SJCRH30 (cell line): ENCODE measurements at places on chromosomes 3 and 15.

DNA sequence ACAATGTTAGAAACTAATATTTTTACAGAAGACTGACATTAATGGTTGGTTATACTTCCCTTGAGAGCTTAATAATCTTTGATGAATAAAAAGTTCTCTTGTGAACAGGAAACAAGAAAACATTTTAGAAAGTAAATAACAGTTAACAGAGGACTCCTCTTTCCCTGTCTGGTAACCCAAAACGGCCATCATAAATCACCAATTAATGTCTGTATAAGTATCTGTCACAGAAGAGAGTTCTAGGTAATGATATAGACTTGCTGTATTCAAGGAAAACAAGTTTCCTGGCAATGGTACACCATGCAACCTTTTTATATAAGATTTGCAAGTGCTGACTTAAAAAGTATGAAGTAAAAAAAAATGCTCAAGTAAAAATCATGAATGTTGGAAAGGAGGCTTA is 426.7 kb downstream of the SOX2 start:
- DNase-seq: no peak

GRCh38 chr3:79383402-79384012 is 384.3 kb downstream of the ROBO1 start:
- no peak for DNase-seq

DNA sequence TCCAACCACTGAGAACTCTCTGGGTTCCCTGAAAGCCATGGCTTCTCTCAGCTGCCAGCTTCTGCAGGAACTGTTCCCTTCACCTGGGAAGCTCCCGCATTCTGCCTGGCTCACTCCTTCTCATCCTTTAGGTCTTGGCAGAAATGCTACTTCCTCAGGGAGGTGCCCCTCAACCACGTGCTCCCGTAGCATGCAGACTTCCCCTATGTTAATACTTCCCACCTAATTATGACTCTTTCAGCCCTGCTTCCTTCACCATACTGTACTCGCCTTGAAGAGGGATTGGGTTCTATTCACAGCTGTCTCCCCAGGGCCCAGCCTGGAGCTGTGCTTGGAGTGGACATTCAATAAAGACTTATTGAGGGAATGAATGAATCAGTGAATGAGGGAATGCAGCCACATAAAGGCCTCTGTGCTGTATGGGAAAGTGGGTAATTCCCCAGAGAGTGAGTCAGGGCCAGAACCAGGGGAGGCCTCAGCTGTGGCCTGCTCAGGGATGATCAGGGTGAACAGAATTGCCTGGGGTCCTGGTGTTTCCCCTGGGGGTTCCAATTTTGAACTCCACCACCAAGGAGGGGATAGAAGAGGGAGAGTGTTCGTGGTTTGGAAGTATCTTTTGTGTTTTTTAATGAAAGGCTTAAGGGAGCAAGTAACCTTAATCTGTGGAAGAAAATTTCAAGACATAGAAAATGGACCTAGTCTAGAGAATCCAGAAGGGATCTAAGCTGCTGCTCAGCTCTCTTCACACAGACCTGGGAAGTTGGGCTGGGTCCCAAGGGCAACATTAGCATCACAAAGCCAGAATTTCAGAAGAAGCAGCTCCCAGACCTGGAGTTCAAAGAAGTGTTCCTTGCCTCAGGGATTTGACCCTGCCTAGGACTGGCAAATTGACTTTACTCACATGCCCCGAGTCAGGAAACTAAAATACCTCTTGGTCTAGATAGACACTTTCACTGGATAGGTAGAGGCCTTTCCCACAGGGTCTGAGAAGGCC is 14.6 kb upstream of the FAM107A start:
- DNase-seq: no peak

GRCh38 chr15:27057904-27058645 is 87.1 kb downstream of the GABRG3 start:
- DNase-seq: no peak

DNA sequence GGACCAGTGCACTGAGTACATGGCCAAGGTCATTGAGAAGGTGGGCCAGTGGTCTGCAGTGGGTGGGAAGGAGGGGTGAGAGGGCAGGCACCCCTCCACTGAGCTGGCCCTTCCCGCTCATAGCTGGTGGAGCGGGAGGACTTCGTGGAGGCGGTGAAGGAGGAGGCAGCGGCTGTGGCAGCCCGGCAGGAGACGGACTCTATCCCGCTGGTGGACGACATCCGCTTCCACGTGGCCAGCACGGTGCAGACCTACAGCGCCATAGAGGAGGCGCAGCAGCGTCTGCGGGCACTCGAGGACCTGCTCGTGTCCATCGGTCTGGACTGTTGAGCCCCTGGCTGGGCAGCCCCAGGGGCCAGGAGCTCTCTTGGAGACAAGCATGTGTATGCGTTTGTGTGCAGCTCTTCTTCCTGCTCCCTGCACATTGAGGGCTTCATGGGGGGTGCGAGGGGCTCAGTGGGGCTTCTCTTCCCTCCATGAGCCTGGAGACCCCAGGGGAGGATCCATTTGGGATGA is 7.5 kb downstream of the ABTB1 start:
- no peak for DNase-seq

DNA sequence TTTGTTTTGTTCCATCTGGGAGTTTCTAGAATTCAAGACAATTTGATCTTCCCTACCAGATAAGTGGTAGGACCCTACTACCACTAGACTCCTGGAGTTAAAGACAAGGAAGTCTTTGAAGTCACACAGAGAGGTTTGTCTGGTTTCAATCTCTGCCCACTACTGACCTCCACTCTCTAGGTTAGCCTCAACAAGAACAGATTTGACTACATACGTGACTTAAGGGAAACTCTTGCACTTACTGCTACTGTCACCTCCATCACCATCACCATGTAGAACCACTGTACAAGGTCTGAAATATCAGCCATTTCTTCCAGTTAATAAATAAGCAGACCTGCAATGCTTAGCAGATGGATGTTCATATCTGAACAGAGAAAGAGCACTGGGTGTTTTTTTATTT is 148.3 kb upstream of the ARHGEF26 start:
- DNase-seq: no peak

DNA sequence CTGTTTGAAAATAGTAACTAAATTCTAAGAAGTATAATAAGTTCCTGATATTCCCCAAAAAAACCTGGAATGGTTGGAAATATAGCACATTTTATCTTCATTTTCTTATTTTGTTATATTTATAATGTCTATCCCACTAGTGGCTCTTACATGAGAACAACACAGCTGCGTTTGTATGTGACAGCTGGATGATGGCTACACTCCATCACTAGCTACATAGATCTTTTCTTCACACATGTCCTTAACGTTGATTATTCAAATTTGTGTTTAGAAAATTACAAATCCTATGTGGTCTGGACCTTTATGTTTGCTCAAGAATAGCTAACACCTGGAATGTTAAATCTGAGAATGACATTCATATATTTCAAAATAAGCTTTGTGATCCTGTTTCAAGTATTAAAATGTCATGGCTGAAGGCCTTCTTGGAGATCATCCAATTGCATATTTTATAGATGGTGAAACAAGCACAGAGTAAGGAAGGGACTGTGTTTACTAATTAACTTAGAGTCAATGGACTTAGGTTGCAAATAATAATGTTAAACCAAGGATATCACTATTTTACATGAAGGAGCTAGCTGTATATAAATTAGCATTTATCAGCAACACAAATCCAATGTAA is 60.8 kb downstream of the ATP13A5 start:
- DNase-seq: no peak

GRCh38 chr3:193998123-193998448 is 137.9 kb upstream of the HES1 start:
- DNase-seq: no peak
